Renal cortex interstitium (tissue), 15 donors: ENCODE measurements at places on chromosomes 7 and 10.

DNA sequence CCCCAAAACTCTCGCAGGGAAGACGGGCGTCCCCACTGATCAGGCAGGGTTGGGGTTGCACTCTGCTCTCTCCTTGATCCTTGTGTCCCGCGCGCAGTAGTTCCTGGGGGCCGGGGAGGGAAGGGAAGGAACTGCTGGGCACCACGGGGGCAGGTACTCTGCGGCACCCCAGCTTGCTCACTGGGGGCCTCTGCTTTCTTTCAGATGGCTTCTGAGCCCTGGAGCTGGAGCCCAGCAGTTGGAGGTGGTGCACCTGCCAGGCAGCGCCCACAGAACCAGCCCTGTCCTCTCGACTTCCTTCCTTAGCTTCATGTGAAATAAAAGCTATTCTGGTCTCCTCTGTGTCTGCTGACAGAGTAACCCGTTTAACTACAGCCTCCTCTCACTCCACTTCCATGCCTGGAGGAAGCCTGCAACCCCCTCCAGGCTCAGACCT, 12.2 kb downstream of the PLAC9 start:
- DNase-seq, result no peak

DNA sequence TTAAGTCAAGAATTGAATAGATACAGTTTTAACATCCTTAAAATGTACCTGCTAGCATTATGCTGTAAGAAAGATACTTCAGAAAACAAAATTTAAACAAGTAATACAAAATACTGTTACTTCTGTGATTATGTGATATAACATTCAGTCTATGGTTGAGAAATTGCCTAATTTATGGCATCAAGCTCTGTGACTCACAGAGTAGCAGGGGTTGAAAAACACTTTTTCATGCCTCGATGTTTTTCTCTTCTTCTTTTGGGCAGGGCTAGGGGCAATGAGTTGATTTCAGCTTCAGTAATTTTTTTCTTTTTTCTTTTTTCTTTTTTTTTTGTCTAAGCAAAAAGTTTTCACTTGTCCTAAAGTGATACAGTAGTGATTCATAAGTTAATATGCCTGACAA, 209.2 kb downstream of the MBL2 start:
- no peak for DNase-seq

GRCh38 chr7:94848992-94849576, 58.3 kb upstream of the PPP1R9A start:
- DNase-seq, result no peak

GRCh38 chr10:77290528-77291155, 347.0 kb downstream of the KCNMA1 start:
- DNase-seq, result no peak

DNA sequence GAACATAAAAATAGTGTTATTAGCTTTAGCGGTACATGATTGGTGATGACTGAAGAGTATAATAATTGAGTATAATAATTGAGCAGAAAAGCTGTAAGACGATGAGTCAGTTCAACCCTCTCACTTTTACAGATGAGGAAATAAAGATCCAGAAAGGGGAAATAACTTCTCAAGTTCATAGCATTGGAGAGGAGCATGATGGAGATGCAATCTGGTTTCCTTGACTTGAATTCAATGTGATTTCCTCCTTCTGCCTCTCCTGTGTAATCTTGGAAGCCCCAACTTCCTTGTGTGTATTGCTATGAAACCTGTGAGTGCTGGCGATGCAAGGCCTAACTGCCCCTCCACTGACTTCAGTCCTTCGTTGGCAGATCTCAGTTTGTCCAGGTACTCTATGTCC, 265.1 kb downstream of the LRMDA start:
- DNase-seq, result no peak

DNA sequence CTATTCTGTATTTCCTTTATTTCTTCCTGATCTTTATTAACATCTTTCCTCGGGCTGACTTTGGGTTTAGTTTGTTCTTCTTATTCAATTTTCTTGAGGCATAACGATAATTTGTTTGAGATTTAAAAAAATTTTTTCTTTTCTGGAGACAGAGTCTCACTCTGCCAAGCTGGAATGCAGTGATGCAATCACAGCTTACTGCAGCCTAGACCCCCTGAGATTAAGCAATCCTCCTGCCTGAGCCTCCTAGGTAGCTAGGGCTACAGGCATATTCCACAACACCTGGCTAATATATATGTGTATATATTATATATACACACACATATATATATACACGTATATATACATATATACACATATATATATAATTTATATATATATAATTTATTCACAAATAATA, 540.2 kb downstream of the NXPH1 start:
- DNase-seq, result no peak

- no peak for DNase-seq
Measured at GRCh38 chr7:127995156-127995880, 35.9 kb downstream of the LRRC4 start.

DNA sequence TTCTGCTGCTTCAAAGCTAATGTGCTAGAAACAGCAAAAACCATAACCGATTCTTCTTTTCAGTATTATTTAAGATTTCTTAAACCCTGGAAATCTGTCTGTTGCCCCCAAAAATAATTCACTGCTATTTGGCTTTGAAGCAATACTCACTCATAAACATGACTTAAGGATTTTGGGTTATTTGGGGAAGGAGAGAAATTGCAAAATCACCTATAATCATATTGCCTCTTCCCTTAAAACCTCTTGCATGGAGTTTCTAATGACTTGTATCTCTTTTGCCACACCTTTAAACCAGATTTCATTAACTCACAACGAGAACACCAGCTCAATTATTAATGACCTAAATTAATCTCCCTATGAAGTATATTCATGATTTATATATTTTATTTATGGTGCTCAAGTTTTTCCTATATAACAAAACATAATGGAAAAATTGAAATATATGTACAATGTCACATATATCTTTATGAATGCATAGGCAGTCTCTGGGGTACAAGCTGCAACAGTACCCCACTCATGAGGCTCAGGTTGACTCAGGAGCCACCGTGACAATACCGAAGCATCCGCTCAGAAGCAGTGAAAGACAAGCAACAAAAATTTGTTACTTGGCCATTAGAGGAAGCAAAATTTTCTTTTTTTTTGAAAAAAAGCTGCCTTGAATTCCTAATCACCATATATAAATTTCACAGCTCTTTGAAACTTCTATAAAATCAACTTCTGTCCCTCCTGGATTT, 3.0 kb downstream of the NAMPT start:
- no peak for DNase-seq

- DNase-seq, result no peak
Measured at GRCh38 chr10:84908491-84908890, 580.1 kb downstream of the CCSER2 start.

DNA sequence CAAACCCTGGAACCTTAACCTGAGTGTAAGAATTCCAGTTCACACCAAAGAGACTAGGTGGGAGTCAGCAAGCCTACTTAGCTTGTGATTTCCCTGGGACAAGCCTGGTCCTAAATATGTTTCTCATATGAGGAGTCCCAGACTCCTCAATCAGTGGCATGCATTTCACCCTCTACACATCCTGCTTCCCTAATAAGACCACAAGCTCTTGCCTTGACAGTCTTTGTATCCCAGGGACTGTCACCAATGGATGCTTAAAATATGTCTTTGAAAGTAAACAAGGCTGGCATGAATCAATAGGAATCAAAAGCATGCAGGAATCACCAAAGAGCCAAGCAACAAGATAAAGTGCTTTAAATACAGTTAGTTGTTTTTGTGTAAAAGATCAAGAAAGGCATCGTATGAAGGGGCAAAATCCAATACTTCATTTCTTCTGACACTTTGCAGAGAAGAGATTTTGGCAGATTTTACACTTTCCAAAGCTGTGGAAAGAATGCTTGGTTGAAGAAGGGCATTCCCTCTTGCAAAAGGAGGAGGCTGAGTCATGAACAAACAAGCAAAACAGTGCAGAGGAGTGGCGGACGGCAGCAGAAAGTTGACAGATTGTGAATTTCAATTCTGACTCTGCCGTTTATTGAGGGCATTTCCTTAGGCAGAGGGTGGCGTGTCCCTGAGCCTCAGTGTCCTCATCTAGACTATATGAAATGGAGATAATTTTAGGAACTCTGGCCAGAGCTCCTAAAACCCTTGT, 8.5 kb upstream of the NFE2L3 start:
- no peak for DNase-seq

DNA sequence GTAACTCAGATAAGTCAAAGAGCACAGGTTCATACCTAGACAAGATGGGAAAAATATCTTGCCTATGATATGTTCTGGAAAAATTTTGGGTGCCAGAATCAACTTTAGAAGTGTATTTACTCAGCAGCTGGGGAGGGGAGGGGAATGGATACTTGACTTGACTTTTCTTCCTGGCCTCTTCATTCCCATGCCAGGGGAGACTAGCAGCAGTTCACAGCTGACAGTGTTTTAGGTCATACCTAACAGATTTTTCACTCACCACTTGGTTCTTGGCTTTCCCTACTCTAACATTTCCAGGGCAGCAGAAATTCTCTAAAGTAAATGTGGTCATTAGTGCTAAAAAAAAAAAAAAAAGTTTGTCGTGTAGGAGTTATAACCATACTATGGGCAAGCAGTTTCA, 46.3 kb downstream of the TAS2R16 start:
- DNase-seq, result no peak

DNA sequence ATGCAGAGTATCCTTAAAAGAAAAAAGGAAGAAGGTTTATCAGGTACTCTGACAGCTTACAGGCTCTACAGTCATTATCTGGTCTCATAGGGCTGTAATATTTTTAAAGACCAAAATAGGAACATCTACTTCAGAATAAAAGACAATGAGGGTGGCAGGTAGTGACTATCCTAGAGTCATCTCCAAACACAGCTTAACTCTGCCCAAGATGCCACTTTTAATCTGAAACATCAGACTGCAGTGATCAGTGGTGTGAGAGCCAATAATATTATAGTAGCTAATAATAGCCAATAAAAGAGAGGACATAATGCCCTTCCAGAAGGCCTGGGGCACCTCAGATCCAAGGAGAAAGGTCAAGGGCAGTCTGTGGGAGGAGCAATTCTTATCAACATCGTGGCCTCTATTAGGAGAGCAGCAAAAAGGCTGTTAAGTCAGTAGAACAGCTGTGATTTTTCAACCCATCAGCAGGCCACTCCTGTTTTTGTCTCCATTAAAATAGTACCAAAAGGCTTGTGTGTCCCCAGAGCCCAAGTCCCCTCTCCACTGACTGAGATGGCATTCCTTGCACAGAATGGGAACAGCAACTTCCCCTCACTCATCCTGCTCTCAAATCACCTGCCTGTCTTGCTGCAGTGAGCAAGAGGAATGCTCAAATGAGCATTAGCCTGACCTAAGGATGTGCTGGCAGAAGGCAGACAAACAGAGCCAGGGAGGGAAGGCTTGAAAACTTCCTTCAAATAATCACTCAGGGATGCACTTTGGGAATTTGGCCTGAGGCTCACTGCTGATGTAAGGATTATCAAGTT, 20.7 kb upstream of the SPOCK2 start:
- DNase-seq, result no peak

DNA sequence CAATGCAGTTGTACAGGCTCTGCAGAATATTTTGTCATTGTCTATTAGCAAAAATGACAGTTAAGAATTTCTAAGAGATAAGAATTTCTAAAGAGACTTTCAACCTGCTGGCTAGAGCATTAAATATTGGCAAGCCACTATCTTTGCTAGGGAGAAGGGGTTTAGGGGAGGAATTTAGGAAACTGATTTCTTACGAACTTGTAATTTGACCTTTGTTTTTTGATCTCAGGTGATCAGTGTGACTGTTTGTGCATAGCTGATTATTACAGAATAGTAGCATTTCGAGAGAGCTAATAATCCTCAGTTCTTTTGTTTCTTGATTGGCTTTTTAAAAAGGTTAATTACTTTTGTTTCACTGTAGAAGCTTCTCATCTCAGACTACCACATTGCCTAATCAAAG, 68.1 kb downstream of the ST7 start:
- no peak for DNase-seq

DNA sequence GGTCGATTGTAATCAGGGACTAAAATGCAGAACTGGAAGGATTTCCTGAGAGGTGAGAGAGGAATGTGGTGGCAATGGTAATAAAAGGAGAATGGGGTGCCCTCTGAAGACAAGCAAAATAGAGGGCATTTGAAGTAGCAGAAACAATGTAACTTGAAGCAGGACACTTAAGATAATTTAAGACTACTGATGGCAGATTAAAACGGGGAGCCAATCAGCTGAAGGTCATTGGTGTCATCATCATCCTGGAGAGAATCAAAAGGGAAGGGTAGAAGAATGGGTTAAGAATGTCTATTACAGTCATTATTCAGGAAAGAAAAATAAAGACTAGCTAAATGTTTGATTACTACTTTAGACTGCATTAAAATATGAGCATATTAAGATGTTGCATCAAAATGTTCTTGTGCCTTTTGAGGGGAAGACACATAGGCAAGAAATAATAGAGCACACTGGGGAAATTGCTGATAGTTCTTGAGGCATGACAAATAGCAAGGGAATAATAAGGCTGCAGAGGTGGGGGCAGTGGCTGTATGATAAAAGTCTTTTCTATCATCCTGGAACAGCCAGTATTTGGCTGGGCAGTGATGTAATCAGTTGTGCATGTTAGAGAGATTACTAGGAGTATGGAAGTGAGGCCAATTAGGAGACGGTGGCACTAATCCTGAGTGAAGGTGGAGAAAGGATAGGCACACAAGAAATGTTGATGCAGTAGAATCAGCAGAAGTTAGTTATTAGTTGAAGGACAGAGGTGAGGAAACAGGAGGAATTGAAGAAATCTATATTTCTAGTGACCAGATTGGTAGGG, 60.2 kb downstream of the CCDC71L start:
- DNase-seq, result no peak

DNA sequence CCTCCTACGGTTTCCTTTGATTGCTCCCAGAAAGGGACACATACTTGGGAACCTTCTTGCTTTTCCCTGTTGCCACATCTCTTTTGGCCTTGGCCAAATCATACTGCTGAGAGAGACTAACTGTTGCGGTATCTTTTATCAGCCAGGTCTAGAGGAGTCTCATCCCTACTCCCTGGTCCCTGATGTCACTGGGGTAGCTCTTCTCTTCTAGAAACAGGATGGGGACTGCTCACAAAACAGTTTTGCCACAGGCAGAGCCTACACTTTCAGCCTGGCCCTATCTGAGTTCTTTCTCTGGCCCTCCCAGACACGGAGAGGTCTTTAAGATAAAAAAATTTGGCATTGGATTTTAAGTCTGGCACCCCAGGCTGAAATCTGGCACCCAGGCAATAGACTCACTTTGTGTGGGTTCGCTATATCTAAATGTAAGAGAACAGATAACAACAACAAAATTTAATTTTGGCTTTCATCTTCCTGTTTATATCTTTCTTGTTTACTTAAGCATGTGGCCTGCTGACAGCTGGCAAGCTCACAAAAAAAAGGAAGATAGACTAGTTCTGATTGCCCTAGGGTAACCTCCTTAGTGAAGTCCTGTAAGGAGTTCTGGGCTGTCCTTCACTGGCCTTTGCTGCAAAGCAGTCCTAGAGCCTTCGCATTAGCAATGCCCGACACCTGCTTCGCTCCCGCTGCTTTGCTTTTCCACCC, 228.3 kb upstream of the NPVF start:
- DNase-seq, result no peak

GRCh38 chr7:36295090-36295489, 94.6 kb upstream of the ANLN start:
- no peak for DNase-seq

DNA sequence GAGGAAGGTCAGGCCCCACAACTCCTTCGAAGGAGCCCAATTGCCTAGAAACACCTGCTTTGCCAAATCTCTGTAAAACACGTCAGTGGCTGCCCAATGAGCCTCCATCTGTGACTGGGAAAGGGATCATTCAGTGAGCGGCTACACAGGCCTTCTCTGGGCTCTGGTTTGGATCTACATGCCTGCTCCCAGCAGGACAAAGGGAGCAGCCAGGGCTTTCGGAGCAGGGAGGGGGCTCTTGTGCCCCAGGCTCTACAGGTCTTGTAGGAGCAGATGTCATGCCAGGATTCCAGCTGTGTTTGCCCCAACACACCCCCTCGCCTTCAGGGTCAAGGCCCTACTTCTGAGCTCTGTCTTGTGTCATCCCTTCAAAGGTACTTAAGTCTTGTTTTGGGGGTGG, 73.5 kb downstream of the CLEC2L start:
- no peak for DNase-seq
